ENCODE measurements at places on chromosomes 5 and 9.

DNA sequence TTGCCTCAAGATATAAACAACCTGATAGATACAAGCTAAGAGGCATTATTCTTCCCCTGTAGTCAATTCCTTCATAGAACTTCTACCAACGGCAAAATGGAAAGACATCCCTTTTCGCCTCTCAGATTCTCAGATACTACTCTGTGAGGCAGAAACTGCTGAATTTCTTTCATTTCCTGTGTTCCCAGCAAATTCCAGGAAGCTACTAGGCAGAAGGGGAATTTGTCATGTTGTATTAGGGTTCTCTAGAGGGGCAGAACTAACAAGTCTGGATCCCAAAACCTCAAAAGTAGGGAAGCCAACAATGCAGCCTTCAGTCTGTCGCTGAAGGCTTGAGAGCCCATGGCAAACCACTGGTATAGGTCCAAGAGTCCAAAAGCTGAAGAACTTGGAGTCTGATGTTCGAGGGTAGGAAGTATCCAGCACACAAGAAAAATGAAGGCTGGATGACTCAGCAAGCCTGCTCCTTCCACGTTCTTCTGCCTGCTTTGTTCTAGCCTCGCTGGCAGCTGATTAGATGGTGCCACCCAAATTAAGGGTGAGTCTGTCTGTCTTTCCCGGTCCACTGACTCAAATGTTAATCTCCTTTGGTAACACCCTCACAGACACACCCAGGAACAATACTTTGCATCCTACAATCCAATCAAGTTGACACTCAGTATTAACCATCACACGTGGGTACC, 15.2 kb downstream of the RNF180 start:
- no peak for DNase-seq

DNA sequence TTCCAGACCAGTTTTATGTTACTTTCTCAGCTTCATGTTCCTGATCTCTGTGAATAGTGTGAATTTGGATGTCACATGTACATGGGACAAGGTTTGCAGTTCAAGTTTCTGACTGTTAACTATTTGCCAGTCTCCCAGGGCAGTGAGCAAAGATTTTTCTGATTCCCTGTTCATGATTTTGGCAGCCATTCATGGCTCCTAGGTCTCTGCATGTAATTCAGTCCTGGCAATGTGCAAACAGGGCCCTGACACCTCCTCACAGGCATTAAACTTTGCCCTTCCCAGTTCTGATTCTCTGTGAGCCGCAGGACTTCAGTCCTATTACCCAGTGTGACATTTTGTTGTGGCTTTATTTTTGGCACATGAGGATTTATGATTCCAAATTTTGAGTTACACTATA, 349.7 kb downstream of the ARRDC3 start:
- DNase-seq = no peak

DNA sequence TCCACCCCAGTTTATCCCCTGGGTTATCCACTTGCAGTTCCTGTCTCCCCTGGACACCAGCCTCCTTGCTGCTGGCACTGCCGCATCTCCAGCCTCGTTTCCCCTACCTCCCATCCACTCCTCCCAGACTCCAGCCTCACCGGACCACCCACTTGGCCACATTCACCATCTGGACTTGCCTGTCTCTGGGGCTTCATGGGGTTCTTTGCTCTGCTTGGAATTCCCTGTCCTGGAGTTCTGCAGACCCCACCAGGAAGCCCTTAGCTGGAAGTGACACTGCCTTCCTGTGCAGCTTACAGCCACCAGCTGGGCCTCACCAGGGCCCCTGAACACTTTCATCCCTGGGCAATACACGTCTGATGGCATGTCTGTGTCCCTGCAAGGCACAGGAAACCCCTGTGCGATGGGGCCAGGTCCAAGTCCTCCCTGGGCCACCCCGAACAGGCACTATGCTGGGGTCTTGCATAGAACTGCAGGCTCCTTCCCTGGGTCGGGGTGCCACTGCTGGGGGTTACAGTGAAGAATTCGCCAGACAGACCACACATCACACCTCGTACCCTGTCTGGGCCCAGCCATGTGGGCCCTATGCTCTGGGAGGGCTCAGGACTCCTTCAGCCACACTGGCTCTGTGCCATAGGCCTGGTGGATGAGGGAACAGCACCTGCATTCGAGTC, 3.0 kb downstream of the FLT4 start:
- DNase-seq = no peak

DNA sequence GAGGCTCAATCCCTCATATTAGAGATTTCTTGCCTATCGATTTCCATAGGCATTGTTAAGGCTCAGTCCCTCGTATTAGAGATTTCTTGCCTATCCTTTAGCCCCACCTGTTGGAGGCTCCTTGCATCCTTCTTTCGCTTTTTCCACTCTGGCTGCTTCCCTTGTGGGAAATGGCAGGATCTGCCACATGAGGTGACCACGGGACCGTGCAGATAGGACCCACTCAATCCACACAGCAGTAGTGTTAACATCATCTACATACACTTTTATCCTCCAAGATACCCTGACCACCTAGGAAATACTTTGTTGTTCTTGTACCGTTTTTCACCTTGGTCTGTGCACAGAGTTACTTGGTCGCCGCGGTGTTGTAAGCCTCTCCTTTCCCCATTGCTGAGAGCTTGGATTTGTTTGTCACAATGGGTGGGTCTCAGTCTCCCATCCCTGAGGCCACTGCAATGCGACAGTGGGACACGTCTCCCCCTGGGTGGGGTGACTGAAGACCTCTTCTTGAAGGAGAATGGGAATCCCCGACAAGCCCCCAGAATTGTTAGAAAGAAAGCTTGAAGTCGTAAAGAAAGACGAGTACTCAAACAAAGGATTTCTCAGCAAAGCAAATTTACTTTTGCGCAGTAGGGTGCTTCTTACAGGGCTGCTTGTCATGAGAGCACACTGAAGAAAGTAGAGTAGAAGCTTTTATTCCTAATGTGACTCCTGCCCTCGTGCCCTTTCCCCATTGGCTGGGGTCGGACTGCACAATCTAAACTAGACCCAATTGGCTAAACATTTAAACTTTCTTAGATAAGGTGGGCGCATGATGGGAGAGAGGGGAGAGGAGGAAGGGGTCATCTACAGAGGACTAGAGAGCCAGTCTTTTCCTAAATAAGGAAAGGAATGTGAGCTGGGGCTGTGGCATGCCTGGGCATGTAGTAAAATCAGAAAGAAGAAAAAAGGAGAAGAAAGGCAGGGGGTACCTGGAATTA, 19.8 kb downstream of the IFT74 start:
- DNase-seq = no peak

GRCh38 chr9:95626885-95627558, 110.3 kb upstream of the PTCH1 start:
- peak; percentile 74 for DNase-seq

- DNase-seq = no peak
Observed at GRCh38 chr9:99158629-99159028, 53.7 kb downstream of the TGFBR1 start.

- DNase-seq = no peak
Observed at GRCh38 chr5:71529682-71530081, 57.5 kb upstream of the MCCC2 start.

GRCh38 chr5:179732918-179733771, 523 bp downstream of the MAML1 start:
- peak; percentile 42 for DNase-seq

- DNase-seq = no peak
Observed at GRCh38 chr5:55919625-55920024, 68.5 kb downstream of the IL31RA start.

- no peak for DNase-seq
Observed at GRCh38 chr9:18058564-18059442, 415.1 kb upstream of the ADAMTSL1 start.

- DNase-seq = no peak
Observed at GRCh38 chr5:14806456-14806855, 65.1 kb downstream of the ANKH start.

DNA sequence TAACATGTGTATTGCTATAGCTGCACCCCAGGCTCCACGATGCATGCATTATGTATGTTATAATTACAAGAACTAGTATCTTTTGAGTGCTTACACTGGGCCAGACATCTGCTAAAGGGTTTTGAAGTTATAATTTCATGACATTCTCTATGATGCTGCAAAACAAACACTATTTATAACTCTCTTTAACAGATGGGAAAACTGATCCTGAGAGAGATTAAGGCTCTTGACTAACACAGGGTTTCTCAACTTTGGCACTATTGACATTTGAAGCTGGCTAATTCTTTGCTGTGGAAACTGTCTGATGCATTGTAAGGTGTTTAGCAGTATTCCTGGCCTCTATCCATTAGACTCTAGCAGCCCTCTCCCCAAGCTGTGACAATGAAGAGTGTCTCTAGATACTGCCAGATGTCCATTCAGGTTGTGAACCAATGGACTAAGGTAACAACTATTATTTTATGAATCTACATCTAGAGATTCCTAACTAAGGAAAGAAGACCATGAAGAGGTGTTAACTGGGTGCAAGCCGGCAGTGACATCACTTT, 258.6 kb downstream of the ASTN2 start:
- no peak for DNase-seq

DNA sequence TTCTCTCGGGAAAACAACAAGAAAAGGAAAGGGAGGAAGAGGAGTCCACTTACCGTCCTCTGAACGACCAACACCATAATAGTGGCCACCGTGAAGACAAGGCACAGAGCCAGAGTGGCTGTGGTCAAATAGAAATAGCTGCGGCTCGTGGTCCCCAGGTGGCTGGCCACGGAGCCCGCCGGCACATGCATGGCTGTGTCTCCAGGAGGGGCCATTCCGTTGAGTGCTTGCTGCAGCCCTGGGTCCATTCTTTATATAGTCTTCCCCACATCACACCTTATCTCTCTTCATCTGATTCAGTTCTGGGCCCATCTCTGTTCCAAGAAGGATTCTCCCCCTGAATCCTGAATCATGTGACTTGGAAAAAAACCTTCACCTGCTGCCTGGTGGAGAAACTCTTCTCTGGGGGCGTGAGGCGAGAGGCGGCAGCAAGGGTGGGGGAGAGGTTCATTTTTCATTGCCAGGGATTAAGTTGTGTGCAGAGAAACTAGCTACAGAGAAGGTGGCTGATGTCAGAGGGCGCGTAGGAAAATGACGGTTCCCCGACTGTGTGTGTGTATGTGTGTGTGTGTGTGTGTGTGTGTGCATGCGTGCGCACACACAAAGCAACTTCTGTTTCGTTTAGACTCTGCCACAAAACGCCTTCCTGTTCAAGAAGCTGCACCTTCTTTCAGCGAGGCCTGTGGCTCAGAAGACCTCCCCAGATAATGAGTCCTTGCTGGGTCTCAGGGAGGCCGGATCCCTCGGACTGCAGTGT, at the start of gene TNFSF8:
Gene TNFSF8 (minus strand): TSS at position 536 of the 757 bp plus-strand sequence. CDS start 288 bp downstream, at position 248.
- peak; percentile 80 for DNase-seq

- DNase-seq = no peak
Observed at GRCh38 chr9:71839668-71840067, 71.3 kb downstream of the ABHD17B start.

DNA sequence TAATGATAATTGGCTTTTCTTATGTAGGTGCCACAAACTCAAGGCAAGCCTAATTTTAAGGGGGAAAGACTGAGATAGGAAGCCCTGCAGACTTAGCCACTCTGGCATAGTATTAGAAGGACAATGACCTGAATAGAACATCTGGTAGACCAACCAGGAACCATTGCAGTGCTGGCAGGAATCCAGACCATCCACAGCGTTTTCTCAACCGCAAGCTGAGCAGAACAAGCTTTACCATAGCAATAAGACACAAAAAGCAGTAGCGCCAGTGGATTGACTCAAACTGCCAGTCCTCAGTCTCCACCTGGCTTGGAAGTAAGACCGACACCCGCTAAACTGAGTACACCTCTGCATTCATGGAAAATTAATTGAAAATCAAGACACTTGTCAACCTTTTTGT, 141.3 kb upstream of the LPAR1 start:
- no peak for DNase-seq

DNA sequence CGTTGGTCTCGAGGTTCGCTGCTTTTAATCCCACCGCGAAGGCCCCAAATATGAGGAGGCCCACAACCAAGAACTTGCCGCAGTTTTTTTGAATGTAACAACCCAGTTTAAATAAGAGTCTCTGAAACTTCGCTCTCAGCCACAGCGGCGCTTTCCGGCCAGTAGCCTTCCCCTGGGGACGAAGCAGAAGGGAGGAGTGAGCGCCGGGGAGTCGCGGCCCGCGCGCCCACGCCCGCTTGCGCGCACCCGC, 10.4 kb downstream of the PTCH1 start:
- DNase-seq = no peak

DNA sequence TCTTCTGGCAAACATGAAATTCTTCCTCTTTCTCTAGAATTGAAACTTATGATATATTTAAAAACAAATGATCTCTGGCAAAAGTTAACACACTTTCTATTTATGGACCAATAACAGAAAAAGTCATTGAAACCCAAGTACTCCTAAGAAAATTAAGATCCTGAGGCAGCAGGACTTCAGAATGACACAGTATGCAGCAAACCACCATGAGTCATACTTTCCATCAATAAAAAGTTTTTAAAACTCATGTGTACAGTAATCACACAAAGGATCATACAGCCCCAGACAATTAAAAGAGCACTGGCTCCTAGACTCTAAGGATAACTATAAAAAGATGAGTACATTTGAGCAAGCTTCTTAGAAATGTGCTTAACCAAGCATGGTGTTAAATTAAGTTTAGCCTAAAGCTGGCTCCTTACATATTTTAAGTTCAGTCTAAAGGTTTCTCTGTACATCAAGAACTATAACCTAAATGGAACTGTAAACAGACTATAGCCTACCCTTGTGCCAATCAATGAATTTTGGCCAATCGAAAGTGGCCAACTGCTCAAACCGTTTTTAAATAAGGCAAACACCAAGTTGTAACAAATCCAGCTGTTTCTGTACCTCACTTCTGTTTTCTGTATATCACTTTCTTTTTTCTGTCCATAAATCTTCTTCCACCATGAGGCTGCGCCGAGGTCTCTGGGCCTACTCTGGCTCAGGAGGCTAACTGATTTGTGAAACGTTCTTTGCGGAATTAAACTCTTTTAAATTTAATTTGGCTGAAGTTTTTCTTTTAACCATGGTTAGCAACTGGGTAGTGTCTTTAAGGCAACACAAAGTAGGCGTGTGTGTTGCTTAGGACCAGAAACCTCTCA, 232.1 kb upstream of the PIK3R1 start:
- DNase-seq = no peak

DNA sequence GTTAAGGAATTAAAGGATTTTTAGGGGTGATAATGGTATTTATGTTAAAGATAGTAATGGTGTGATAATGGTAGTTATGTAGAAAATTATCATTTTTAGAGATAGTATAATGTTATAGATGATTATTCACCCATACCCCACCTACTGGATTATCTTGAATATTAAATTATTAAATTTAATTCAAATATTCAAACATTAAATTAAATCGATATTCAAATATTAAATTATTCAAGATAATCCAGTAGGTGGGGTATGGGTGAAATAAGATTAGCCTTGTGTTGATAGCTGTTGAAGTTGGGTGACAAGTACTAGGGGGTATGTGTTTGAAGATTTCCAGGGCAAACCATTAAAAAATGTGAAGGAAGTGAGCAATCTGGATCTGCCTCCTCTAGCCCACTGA, 15.6 kb downstream of the FAM219A start:
- no peak for DNase-seq

DNA sequence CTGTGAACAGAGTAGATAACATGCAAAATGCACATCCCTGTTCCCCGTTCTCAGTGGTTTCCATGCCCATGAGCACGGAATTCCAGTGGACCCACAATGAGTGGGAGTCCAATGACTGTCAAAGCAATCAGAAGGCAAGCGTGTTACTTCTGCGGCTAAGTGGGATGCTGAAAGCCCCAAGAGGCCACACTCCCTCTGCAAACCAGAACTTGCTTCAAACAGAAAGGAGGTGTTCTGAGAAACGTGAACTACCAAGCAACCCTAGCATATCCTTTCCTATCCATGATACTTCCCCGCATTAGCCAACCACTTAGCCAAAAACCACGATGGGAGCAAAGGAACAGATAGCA, 21.7 kb upstream of the MVB12B start:
- no peak for DNase-seq

Data from stimulated activated CD4-positive, alpha-beta T cell treated with anti-CD3 and anti-CD28 coated beads, Interleukin-1b, Interleukin-23, amount 100 ng/mL, for 48 hours (primary cell).